ENCODE measurements at places on chromosomes 4 and X.
A peak's percentile ranks its signal among the peaks of the same experiment; 100 is the strongest.

- DNase-seq: no peak
Observed at GRCh38 chr4:83388313-83388676, 53.6 kb upstream of the HPSE start.

GRCh38 chr4:145756244-145756643, 76.3 kb downstream of the C4orf51 start:
- no peak for DNase-seq

GRCh38 chr4:153096344-153096743, 107.9 kb upstream of the TRIM2 start:
- no peak for DNase-seq

- DNase-seq: no peak
Observed at GRCh38 chr4:123102897-123103471, 180.6 kb upstream of the NUDT6 start.

- no peak for DNase-seq
Observed at GRCh38 chr4:173231916-173232315, 63.3 kb downstream of the GALNT7 start.

GRCh38 chr4:56062106-56062505, 113.4 kb downstream of the CEP135 start:
- no peak for DNase-seq

GRCh38 chrX:123871309-123871708, 11.5 kb downstream of the XIAP start:
- no peak for DNase-seq

DNA sequence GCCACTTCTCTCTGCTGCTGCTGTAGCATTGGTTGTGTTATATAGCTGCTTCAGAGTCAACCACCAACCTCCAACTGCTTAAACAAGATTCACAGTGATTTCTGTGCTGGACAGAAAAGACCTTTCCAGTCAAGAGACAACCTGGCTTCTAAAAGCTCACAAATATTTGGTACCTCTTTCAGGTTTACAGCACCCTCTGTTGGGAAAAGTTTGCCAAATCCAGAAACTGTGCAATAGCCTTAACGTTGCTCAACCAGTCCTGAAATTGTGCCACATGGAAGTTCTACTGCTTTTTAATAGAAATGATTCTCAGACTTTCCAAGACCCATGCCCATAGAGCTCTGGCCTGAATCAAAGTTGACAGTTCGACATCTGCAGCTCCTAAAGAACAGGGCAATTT, 842.1 kb upstream of the HTR2C start:
- DNase-seq: no peak

DNA sequence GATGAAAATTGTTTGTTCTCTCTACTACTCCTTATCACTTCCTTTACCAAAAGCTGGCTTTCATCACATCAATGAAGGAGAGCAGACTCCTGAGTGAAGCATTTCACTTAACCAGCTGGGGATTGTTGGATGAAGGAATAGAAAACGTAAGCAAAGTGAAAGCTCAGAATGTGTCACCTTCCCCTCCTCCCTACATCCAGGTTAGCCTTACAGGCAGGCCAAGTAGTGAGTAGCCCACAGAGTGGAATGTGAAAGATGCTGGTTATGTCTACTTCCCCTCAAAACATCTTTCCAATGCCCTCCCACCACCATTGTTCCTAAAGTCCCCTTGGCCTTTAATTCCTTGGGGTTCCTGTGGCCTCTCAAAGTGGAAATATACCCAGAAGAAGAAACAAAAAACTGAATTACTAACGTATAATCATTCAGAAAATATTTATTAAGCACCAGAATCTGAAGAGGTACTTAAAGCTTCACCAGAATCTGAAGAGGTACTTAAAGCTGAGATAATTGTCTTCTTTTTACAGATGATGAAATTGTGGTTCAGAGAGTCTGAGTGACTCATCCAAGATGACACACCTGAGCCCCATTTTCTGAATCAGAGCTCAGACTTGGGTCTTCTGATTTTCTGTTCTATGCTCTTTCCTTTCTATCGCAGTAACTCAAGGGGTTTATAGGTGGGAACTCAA, 6.5 kb downstream of the P2RY4 start:
- no peak for DNase-seq

- no peak for DNase-seq
Observed at GRCh38 chr4:142128529-142128928, 492.1 kb downstream of the IL15 start.

DNA sequence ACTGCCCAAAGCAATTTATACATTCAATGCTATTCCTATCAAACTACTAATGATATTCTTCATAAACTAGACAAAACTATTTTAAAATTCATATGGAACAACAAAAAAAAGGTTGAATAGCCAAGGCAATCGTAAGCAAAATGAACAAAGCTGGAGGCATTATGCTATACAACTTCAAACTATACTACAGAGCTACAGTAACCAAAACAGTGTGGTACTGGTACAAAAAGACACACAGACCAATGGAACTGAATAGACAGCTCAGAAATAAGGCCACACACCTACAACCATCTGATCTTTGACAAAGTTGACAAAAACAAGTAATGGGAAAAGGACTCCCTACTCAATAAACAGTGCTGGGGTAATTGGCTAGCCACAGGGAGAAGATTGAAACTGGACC, 67.0 kb downstream of the FGF16 start:
- no peak for DNase-seq

DNA sequence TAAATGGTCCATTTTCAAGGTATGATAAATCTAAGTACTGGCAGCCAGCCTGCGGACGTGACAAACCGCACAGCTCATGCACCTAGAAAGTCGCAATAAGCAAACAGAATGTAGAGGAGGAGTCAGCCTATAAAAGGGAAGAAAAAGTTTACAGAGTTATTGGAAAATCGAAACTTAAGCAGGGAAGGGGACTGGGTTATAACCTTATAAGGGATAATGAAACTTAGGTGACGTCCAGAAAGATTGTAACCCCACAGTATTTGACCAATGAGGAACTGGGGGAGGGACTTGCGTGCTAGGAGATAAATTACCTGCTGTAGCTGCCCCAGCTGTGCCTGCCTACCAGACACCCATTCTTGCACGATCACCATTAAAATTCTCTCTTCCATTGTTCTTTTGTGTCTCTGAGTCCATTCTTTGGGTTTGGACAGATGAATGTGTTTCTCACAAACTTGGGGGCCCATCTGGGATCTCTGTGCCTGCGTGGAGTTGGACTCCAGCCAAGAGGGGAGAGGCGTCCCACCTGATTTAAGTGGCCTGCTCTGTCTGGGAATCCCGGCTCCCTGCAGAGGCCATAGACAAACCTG, 61.0 kb downstream of the ZCCHC12 start:
- DNase-seq: no peak

DNA sequence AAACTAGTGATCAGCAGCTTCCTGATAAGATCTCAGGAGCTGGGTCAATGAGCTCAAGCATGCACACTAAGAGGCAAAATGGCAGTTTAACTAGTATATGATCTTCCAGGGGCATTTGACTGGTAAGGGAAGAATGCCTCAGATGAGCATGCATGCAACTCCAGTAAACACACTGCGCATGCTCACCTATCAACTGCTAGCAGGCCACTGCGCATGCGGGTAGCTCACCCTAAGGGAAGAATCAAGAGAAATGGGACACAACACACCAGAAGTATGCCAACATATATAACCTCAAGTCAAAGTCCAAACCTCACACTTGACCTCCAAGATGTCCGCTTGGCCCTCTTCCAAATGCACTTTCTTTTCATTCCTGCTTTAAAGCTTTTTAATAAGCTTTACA, 1004.0 kb downstream of the ADGRL3 start:
- DNase-seq: no peak

DNA sequence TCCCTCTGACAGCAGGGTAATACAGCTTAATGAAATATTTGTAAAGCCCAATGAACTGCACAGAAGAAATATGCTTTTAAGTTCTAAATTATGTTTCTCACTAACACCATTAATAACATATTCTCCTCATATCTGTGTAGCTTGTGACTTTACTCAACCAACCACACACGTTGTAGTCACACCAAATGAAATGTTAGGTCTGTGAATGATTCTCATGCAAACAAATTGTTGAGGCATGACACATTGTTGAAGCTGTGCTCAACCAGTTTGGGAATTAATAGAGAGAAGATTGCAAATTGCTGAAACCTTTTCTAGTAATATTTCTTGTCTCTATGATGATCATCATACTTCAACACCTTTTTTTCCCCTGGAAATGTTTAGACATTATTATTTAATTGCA, 645.9 kb downstream of the PCDH7 start:
- no peak for DNase-seq

DNA sequence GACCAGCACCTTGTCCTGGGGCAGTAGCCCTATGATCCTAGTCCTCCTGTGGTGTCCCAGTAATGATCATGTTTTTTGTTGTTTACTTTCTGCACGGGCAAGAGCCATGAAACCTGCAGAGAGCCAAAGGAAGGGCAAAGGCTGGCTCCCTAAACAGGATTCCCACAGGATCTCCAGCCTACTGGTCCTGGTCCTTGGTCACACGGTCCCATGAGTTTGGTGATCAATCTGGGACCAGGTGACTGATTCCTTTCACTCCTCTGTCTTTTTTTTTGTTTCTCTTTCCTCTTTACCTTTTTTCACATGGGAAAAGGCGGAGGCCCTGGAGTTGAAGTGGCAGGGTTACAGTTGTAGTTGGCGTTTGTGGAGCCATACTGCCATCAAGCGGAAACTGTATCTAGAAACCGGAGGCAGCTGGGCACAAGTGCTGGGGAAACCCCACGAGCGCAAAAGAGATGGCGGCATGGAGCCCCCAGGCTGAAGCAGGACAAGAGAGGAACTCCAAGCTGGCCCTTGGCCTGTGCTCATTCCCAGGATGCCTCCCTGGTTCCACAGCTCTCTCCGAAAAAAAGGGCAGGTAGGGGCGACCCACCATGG, 34.6 kb downstream of the NBDY start:
- DNase-seq: peak; percentile 77

GRCh38 chr4:183986971-183987946, 82.2 kb downstream of the STOX2 start:
- DNase-seq: no peak

- DNase-seq: no peak
Observed at GRCh38 chrX:149453030-149453429, 52.1 kb downstream of the IDS start.

DNA sequence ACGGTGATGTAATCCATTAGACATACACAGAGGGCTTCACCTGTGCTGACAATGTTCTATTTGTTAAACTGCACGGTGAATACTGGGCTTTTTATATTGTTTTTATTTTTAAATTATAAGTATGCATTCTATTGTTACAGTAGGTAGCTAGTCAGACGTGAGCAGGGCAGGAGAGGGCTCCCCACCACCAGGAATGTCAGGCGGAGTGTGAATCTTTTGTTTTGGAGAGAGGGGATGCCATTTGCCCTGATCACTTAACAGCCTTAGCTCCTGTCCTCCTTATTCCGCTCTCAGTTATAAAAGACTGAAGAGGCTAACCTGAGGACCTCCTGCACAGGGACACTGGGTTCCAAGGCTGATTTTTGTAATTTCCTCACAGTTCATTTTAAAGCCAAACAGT, 151.6 kb upstream of the TAPT1 start:
- no peak for DNase-seq

DNA sequence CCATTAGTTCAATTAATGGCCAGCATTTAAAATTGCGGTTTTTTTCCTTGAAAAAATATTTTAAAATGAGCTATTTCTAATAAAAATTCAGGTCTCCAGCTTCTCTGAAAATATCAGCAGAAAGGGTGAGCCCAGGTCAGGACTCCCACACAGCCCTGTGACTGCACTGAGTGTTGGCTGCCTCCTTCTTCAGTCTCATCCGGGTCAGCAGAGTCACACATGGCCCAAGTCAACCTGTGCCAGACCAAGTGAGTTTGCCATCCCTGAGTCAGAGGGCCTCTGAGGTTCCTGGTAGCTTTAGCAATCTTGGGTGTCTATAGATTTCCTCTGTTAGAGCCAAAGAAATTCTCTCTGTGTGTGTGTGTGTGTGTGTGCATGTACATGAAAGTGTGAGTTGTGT, 22.1 kb upstream of the MSX1 start:
- no peak for DNase-seq

DNA sequence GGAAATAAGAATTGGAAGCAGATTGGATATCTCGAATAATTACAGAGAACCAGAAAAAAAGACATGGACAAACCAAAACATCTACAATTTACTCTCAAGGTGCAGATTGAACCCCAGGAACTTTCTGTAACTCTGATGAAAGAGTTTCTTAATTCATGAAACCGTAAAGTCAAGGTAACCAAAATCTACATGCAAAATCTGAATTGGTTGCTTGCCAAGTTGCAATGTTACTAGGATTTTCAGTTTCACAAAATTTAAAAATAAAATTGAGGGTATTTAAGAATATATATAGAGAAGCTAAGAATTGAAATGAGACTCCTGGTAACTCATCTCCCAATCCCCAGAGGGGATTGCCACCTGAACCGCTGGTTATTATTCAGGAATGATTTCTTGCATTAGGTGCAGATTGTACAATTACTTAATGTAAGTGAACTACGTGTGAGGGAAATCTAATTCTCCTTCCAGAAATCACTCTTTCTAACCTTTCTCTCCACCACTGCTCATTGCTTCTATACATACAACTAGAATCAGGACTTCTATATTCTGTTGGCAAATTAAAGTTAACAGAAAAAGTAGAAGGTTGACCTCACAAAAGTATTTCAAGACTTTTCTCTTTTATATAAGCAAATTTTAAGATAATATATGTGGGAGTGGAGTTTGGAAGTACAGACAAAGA, 221.5 kb upstream of the NDST4 start:
- DNase-seq: no peak

- no peak for DNase-seq
Observed at GRCh38 chr4:159428975-159429692, 326.3 kb downstream of the RAPGEF2 start.
